ENCODE measurements at places on chromosomes 6 and 20.

DNA sequence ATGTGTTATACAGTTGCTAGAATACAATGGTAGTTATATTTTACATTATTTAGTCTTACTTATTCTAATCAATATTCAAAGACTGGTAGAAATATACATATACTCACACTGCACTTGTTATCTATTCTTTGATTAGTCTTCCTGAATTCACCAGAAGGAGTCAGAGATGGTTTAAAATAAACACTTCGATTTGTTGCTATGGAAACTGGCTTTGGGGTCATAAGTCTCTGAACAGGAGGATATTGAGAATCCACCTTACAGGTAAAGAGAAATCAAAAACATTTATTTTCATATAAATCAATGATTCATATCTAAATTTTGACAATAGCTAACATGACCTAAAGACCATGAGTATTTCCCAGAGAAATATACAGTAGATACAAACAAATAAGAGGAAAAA, 41.6 kb downstream of the NUP153 start:
- DNase-seq = no peak

DNA sequence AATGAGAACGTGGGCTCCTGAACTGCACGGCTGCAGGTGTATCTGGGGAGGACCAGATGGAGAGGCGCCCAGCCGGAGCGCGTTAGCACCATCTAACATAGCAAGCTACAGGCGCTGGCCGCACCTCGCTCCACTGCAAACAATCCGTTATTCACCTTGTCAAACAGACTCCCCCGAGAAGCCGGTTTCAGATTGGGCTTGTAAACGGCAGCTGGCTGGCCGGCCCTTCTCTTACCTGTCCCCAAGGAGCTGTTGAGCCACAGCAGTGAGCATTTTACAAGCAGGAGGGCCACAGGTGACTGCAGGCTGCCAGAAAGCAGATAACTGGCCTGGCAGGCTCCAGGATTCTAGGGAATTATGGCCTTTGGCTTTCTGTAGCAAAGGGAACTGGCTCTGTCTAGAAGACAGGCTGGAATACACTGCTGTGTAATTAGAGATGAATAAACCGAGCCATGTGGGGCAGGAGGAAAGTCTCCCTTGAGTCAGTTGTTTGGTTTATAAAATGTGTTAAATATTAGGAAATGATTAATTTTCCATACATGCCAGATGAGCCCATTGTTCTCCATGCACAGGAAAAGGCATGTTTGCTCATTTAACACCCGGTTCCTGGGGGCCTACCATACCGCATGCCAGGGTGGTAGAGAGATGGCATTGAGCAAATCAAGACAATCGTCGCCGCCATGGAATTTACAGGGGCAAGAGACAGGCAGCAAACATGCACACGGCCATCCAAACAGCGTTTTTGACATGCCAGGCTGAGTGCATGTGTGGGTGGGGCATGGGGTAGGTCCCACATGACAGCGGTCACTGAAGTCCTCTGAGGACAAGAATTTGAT, 159.3 kb downstream of the NFATC2 start:
- DNase-seq = no peak

GRCh38 chr6:30985490-30985889, 2.0 kb downstream of the MUC21 start:
- DNase-seq = peak; percentile 44

- DNase-seq = no peak
Observed at GRCh38 chr6:106473812-106474211, 113.3 kb downstream of the CRYBG1 start.

GRCh38 chr6:35475573-35475972, 7.4 kb downstream of the RPL10A start:
- DNase-seq = no peak

- DNase-seq = no peak
Observed at GRCh38 chr6:166905505-166906134, 50.7 kb downstream of the RNASET2 start.

DNA sequence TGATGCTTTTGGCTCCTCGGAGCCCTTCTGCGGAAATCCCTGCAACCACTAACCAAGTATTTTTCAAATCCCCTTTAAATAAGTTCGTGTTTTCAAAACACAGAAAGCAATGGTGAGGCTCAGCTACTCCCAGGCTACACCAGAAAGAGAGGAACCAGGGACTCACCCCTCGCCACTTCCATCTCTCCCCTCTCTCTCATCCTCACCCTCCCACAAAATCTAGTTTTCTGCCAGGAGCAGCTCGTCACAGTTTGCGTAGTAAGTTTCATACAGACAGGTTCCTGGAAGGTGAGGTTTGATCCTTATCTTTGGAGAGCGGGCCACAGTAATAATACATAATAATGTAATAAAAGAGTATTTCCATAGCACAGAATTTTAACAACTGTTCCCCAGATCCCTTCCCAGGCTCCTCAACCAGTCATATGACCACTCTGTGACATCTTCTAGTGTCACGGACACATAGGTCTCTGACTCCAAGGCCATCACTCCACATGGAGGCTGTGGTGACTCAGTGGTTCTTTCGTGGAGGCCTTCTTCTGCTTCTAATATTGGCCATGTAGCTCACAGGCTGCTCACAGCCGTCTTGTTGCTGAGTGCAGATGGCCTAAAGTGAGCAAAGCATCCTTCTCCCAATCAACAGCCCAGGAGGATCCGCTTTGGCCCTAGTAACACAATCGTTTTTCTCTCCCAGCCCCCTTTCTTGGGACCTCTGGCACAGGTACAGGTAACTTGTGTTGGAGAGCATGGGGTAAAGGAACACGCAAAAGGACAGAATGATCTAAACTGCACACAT, 295.7 kb downstream of the CDC5L start:
- DNase-seq = no peak

DNA sequence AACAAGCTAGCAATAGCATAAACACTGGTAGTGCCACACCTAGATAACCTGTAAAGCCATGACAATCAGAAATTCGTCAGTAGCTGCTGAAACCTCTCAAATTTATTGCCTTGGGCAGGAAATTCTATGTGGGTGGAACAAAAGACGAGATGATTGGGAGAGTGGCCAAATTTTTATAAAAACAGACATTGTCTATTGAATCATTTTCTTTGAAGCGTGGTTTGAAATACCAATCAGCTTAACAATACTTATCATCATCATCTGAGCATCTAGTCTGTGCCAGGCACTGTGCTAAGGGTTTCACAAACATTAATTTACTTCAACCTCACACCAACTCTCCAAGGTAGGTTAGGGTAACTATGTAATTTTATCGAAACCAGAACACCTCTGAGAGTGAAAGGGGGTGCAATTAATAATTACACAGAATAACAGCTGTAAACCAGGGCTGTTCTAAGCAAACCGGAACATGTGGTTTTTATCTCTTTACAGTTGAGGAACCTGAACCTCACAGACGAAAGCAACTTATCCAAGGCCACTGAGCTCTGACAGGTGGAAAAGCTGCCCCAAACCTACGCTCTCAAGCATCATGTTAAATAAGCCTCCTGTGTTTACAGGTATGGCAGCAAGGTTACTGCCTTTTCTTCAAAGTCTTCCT, 43.4 kb downstream of the NHSL1 start:
- DNase-seq = no peak

All from activated T-cell treated with anti-CD3 and anti-CD28 coated beads, Interleukin-2, amount 50 U/mL, for 72 hours (primary cell).